Right kidney (tissue), 9 donors: ENCODE measurements at places on chromosomes 4 and X.

DNA sequence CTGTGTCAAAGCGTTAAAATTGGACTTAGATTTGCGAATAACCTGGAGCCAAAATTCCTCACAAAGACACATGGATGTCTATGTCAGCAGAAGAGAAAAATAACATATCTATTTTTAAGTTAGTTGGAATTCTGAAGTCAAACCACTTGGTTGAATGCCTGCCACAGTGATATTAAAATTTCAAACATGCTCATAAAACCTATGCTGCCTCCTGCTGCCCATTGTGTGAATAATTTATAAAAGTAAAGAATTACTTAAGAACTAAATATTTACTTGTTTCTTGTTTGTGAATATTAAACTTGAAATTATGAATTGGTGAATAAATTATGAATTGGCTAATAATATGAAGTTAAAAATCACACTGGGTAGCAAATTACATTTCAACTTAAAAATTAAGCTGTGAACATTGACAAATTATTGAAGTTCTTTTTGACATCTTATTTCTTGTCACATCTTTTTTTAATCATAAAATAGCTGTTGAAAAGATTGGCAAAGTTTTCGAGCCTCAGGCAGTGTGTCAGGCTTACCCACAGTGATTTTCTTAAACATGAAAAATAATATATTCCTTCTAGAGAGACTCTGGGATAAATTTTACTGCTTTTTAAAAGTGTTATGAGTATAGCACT is 35.4 kb downstream of the FABP2 start:
- DNase-seq: no peak

DNA sequence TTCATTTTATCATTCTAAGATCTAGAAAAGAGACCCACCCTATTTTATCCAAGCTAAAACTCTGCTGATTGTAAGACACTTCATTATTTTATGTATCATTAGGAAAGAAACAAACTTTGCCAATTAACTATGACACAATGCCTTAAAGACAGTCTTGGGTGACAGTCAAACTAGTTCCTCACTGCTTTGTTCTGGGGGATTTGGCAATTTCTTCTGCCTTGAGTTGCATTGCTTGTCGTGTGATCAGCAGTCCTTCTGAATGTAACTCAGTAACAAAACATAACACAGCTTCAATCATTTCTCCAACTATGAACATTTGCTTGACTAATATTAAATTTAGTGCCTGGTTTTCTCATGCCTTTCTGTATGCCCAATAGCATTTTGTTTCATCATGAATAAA is 577.9 kb upstream of the DIPK2B start:
- no peak for DNase-seq

- no peak for DNase-seq
Measured at GRCh38 chr4:164212714-164213113, 541.2 kb upstream of the SMIM31 start.

DNA sequence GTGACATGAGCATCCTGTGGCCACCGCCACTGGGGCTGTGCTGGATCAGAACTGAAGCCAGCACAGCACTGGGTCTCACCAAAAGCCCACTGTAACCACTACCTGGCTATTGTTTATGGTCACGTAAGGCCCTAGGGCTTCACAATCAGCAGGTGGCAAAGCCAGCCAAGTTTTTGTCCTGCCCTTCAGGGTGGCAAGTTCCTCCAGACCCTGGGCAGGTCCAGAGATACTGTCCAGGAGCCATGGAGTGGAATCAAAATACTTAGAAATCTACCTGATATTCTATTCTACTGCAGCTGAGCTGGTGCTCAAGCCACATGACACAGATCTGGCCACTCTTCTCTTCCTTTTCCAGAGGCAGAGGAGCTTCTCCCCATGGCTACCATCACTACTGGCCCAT is 121.2 kb upstream of the CXXC4 start:
- DNase-seq: no peak

DNA sequence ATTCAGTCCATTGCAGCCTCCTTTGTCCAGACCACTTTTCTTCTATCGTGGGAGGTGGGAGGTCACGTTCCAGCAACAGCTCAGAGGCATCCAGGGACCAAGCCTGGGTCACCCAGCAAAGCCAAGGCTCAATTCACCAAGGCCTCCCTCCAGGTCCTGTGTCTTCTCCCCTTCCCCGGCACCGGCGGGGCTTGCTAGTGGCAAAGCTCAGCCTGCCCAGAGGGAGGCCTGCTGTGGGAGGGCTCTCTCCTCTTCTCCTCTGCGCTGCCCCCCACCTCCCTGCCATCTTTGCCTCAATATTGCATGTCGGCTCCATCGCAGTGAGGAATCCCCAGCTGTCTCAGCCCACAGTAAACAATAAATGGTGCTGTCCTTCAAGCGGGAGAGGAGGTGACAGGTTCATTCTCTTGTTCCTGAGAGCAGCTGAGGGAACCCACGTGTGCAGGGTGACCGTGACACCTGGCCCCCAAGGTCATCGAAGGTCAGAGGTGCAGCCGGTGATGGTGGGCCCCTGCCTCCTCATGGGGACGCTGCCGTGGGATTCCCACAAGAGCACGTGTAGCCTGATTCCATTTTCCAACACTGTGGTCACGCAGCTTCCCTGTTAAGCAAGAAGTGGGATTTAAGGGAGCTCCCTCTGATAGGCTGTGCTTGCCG is 111.5 kb upstream of the PSAPL1 start:
- no peak for DNase-seq
